ENCODE measurements at places on chromosomes 3 and 15. TPM values are rescaled to one million over a fixed set of nuclear protein-coding genes. Genes with fewer than 3 reads are reported as not detected.

DPPA2 gene
- total RNA-seq, result 0.51 TPM

GPR176 gene
- total RNA-seq, result 8.1 TPM

ACP3 gene
- not detected for total RNA-seq

AADACL2 gene
- total RNA-seq, result not detected

ZIC1 gene
- not detected for total RNA-seq

CKMT1B gene
- total RNA-seq, result not detected

EAF2 gene
- not detected for total RNA-seq

TNNC1 gene
- 1.1 TPM for total RNA-seq

GALK2 gene
- total RNA-seq, result 14.7 TPM

CTSH gene
- 123 TPM for total RNA-seq

DPH3 gene
- total RNA-seq, result 4.4 TPM

MCCC1 gene
- 7.7 TPM for total RNA-seq

FAM81A gene
- 4.1 TPM for total RNA-seq

SNTN gene
- total RNA-seq, result not detected

MYO1E gene
- total RNA-seq, result 104 TPM

NEIL1 gene
- total RNA-seq, result not detected

GABRR3 gene
- not detected for total RNA-seq

LTK gene
- total RNA-seq, result not detected

DUOX1 gene
- not detected for total RNA-seq

BCL2A1 gene
- not detected for total RNA-seq

CPN2 gene
- total RNA-seq, result not detected

SLC2A2 gene
- not detected for total RNA-seq

MRPS11 gene
- total RNA-seq, result 70.5 TPM

OR5H6 gene
- not detected for total RNA-seq

BFSP2 gene
- total RNA-seq, result not detected

RAB43 gene
- total RNA-seq, result 18.3 TPM

TTLL13 gene
- 0.07 TPM for total RNA-seq

CCDC9B gene
- total RNA-seq, result 35.3 TPM

BNC1 gene
- total RNA-seq, result not detected

CELF6 gene
- total RNA-seq, result not detected

GOLGA8S gene
- not detected for total RNA-seq

CTDSPL2 gene
- total RNA-seq, result 43.5 TPM

CCNB2 gene
- 69.7 TPM for total RNA-seq

WDR93 gene
- total RNA-seq, result 1.5 TPM

MUC20 gene
- 0.17 TPM for total RNA-seq
